ENCODE measurements at places on chromosomes 6 and 20.

- no peak for DNase-seq
These were observed 394.2 kb downstream of the BMP2 start for GRCh38 chr20:7161690-7162089.

DNA sequence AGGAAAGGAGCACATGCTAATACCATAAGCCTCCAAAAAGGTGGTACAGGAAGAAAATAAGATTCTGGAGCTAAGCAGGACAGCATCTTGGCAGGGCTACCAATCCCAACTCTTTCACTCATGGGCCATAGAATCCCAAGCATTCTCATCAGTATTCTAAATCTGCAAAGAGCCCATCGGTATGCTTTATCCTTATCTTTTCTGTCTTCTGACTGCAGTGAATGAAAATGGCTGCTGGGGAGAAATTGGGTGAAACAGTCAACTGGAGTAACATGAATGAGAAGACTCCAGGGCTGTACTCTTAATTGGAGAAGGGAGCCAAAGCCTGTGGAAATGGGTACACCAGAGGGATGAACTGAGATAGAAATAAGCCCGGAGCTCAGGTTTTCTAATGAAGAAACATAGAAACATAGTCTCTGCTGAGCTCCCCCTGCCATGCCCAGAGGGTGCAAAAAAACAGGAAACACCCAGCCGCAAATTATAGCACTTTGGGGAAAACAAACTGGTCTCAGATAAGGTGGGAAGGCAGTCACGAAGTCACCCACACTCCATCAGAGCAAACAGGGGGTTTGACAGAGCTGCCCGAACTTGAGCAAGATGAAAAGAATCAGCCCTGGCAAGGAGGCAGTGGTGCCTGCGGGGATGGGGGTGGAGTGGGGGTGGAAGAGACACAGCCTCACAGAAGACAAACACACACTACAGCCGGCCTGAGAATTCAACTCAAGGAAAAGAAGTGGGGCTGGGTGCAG lies 35.4 kb upstream of the E2F3 start:
- DNase-seq: no peak

DNA sequence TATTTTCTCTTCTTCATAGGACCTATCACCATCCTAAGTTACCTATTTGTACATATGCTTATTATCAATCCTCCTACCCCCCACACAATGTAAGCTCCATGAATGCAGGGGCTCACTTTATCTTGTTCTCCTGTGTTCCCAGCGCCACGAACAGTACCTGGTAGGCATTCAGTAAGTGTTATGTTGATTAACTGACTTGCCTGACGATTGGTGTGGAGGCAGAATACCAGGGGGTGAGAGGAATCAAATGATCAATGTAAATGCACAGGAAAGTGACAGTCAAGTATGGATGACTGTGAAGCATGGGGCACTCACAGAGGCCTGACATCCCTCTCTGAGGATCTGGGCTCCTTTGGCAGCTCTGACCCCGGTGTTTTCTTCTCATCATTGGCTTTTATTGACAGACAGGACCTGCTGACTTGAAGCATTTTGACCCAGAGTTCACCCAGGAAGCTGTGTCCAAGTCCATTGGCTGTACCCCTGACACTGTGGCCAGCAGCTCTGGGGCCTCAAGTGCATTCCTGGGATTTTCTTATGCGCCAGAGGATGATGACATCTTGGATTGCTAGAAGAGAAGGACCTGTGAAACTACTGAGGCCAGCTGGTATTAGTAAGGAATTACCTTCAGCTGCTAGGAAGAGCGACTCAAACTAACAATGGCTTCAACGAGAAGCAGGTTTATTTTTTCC lies 6.1 kb upstream of the IFT52 start:
- no peak for DNase-seq

DNA sequence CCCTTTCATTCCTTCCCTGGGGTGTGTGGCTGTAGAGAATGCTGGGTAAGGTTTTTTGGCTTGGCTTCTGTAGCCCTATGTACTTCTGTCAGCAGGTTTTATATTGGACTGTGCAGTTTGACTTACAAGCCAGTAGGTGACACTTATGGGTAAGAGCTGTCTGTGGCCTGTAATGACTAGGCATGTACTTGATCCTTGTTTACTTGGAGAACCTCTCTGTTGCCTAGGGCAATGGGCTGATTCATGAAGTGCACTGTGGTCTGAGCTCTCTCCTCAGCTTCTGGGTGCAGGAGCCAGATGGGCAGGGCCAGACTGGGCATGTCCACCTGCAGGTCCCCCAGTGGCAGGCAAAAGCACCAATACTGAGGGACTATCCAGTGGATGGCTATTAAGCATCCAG lies 544.6 kb downstream of the ADGRB3 start:
- DNase-seq: no peak

GRCh38 chr6:79111549-79111948 lies 33.5 kb upstream of the PHIP start:
- DNase-seq: no peak

GRCh38 chr6:130754786-130755367 lies 72.3 kb upstream of the SMLR1 start:
- DNase-seq: no peak

DNA sequence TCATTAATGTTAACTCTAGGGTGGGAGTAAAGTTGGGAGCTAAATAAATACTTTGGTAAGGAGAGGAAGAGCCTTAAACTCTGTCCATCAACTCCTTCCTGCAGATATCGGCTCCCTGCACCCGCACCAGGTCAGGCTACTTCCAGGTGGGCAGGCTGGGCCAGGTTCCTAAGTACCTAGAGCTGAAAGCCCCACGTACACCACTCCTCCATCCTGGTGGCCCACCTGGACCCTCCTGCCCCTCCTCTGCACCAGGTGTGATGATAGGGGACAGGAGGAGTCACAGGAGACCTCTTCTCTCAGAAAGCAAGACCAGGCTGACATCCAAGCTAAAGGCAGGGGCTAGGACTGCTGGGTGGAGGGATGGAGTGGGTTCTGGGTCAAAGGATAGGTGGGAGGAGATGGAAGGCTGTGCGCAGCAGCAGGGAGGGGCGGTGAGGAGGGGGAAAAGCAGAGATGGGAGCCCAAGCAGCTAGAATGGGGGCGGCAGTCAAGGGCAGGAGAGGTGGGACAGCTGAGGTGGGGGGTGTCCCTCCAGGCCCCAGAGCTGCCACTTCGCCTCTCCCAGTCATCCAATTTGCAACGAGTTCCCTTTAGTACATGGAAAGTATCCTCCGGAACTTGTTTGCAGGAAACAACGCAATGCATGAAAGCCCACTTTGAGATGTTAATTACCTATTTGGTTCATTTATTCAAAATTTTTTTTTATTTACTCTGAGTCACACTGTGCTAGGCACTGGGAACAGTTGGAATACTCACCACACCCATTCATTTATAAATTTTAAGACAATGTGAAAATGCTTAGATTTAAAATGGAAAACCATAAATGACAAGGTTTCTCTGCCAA lies 15.2 kb upstream of the TOX2 start:
- no peak for DNase-seq

DNA sequence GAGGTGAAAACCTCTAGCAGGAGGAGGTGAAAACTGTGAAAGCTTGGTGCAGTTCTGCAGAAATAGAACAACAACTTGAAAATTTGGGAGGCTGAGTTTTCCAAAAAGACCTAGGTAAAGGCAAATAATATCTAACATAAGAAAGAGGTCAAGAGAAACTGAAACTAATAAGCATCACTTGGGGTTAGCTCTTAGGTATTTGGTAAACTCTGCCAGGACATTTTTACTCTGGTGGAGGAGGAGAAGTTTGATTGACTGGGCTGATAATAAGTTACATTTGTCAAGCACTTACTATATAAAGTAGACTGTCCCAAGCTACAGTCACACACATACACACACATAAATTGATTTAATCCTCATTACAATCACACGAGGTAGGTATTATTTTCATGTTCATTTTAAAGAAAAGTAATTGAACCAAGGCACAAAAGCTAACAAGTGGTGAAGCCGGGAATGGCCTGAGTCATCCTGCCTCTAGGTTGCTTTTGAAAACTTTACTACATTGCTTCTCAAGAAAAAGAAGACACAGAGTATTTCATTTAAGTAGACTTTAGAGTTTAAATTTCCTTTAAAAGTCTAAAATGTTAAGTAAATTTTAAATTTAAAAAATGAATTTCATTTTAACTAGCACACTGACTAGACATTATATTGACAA lies 275.5 kb downstream of the PTPRK start:
- DNase-seq: no peak

DNA sequence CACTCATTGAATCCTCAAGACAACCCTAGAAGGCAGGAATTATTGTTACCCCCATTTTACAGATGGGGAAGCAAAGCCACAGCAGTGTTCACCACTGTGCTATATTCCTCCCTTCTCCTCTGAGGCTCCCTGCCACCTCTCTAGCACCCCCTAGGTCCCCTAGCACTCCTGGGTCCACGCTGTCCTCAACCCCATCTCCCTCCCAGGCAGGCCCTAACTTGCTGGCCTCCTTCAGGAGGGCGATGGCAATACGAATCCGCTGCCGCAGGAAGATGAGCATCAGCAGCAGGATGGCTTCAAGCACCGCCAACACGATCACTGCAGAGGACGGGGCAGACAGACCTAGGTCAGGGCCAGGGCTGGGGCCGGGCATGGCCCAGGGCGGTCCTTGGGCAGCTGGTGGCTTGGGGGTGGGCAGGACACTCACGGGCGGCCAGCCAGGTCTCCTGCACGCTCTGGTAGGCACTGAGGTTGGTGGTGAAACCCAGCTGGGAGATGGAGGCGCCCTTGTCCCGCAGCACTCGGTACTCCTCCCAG lies 7.8 kb upstream of the NEU1 start:
- DNase-seq: peak; percentile 8

GRCh38 chr6:7446619-7447325 lies 57.2 kb downstream of the RIOK1 start:
- no peak for DNase-seq

DNA sequence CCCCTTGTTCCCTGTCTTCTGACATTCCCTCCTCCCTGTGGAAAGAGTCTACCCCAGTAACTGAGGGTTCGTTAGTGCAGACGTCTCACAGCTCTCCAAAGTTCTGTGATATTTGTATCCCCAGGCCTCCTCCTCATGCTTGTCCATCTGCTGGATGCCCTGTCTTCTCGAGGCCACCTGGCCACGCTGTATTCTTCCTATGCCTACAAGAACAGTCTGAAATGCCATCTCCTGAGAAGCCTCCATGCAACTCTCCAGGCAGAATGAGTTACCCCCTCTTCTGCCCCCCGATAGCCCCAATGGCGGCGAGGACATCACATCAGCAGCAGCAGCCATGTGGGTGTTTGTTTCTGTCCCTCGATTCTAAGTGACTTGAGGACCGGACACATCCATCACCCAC lies 9.3 kb downstream of the ULBP2 start:
- DNase-seq: no peak

DNA sequence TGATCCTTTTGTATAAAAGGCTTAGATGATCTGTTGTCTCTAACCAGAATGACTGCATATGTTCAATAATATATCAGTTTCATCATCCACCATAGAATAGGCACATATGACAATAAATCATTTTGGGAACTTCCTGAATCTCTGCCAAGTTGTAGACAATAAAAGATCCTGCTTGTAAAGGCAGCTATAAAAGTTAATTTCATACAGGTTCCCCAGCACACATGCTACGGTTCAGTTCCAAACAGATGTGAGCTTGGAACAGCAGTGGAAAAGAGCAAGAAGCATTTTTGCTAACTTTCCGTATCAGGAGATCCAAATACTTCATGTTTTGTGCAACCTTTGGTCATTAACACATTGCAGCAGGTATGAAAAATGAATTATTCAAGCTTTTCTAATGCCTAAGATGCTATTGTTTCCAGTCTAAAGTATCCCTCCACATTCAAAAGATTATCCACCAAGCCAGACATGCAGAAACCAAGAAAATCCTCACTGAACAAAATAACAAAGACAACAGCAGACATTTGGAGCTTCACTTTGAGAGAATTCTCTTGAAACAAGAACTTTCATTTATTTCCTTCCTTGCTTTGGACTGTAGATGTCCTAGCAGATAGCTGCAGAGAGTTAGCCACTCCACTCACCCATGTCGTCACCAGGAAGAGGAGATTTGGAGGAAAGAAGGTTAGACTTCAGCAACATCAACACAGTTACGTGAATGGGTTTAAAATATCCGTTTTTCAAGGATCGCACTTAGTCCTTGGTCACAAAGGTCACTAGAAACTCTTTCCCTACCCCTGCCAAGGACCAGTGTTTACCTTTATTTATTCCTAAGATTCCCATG lies 453.5 kb upstream of the JARID2 start:
- DNase-seq: no peak

- DNase-seq: no peak
These were observed 79.2 kb upstream of the CD93 start for GRCh38 chr20:23165307-23165750.

GRCh38 chr6:118187568-118188164 lies 280.6 kb downstream of the SLC35F1 start:
- DNase-seq: peak; percentile 60

- DNase-seq: no peak
These were observed 30.6 kb upstream of the QKI start for GRCh38 chr6:163383912-163384311.

- DNase-seq: no peak
These were observed 59.2 kb downstream of the ANKRD6 start for GRCh38 chr6:89492025-89492640.

GRCh38 chr20:4153661-4154238 lies 138.4 kb upstream of the RNF24 start:
- DNase-seq: no peak

- no peak for DNase-seq
These were observed 166.5 kb upstream of the MYLIP start for GRCh38 chr6:15962449-15962764.

DNA sequence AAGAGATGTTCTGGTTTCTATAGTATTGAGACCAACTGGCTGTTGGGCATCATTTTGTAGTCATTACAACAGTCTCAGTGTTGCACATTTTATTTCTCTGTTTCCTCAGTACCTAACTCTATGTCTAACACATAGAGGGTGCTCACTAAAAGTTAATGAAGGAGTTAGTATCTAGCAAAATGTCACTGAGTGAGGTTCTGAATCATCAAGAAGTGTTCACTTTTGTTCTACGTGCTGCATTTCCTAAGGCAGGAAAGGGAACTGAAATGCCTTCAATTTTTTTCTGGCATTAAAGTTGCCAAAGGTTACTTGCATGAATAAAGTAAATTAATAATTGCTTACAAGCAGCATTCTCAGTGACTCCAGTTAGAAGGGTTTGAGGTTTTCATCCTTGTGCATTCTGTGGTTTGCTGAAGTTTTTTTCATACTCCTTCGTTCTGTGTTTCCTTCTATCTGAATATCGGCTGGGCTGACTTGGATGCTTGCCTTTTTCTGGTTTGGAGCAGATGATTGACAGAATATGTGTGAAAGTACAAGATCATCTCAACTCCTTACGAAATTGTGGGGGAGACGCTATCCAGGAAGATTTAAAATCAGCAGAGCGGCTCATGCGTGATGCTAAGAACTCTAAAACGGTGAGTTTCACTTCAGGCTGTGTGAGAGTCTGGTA lies 114.5 kb upstream of the SCGN start:
- DNase-seq: no peak

- no peak for DNase-seq
These were observed 260.0 kb downstream of the DHX35 start for GRCh38 chr20:39222101-39222500.

- DNase-seq: no peak
These were observed 130.0 kb upstream of the BMP5 start for GRCh38 chr6:56005426-56005825.

Measured in dorsolateral prefrontal cortex (tissue), 122 donors.